ENCODE measurements at places on chromosomes 7 and 10.

- DNase-seq, result no peak
Measured at GRCh38 chr10:43855667-43856210, 207.1 kb upstream of the ZNF32 start.

GRCh38 chr7:142669074-142669654, 80.1 kb upstream of the PRSS1 start:
- DNase-seq, result no peak

DNA sequence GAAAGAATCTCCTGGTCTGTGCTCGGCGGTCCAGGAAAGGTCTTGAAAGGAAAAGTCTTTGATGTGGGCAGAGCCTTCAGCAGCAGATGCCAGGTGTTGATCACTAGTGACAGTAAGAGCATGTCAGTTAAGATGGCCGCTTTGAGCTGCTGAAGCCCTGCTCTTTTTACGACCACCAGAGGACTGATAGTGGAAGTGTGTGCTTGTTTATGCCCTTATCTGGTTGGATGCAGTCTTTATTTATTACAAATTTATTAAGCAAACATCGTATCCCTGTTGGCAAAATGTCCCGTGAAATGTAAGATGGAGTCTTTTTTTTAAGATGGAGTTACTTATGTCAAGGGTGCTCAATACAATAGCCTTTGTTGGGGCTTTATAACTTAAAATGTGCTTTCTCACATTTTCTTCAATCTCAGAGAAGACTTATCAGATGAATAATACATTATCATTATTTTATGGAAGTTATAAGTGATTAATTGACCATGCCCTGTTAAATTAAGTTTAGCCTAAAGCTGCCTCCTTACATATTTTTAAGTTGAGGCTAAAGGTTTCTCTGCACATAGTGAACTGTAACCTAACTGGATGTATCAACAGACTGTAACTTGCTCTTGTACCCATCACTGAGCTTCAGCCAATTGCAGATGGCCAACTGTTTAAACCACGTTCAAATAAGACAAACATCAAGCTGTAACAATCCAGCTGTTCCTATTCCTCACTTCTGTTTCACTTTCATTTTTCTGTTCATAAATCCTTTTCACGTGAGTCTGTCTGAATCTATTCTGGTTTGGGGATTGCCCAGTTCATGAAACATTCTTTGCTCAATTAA, 97.4 kb upstream of the PIK3CG start:
- no peak for DNase-seq

GRCh38 chr7:158595068-158595467, 7.4 kb upstream of the PTPRN2 start:
- DNase-seq, result no peak

DNA sequence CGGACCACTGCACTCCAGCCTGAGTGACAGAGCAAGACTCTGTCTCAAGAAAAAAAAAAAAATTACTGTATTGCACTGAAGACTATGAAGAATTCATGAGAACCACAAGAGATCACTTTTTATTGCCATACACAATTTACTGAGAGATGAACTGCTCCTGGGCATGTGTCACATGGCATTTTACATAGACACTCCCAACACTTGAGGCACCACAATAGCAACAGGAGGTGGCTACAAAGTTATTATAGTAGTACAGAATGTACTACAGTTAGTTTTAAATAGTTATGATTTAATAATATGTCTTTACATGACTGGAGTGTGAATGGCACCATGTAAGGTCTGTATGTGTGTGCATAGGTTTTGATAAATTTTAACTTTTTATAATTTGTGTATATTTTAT, 70.6 kb downstream of the KMT2E start:
- no peak for DNase-seq

DNA sequence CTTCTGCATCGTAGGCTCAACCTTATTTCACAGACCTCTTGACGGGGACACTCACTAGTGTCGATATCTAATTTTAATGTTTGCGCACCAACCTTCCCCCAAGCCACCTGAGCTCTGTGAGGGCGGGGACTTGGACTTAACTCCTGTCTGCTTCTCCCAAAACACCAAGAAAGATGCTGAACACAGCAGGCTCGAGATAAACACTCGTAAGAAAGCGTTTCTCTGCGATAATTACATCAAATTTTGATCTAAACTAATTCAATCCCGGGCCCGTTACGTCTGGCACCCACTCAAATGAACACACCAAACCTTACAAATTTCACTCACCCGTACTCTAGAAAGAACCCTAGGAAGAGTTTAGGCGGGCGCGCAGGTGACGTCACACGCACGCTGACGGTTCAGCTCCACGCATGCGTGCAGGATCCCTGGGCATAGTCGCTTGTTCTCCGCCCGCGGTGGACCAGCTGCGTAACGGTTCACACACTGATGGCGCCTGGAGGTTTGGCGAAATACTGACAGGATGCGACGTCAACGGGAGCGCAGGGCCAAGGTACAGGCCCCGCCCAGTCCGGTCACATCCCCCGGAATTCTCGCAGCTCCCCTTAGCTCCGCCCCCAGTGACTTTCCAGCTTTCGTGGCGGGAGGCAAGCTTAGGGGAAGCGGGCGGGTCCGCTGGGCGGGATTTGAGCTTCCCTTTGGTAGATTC, at the start of gene POT1:
POT1 (minus strand) TSS at position 359 of the 706 bp plus-strand sequence. CDS start 32,652 bp downstream, outside the sequence.
- DNase-seq, result peak; percentile 97

DNA sequence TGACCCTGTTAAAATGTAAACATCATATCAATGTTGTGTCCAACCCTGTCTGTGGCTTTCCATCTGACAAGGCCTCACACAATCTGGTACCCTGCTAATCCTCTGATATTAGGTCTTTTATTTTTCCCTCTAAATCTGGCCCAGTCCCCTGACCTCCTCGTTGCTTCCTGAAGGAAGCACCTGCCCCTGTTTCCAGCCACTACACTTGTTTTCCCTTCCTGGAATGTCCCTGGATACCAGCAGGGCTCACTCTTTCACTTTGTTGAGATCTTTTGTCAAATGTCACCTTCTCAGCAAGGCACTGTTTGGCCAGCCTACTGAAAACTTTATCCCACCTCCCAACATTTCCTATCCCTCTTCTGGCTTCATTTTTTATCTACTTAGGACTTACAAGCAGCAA, 2.1 kb downstream of the SAMD9L start:
- DNase-seq, result no peak

GRCh38 chr10:45470098-45471012, 96.3 kb downstream of the ALOX5 start:
- DNase-seq, result peak; percentile 17

- no peak for DNase-seq
Measured at GRCh38 chr7:91355695-91356435, 91.6 kb downstream of the FZD1 start.

- DNase-seq, result no peak
Measured at GRCh38 chr10:132856869-132857524, 71.0 kb upstream of the NKX6-2 start.

DNA sequence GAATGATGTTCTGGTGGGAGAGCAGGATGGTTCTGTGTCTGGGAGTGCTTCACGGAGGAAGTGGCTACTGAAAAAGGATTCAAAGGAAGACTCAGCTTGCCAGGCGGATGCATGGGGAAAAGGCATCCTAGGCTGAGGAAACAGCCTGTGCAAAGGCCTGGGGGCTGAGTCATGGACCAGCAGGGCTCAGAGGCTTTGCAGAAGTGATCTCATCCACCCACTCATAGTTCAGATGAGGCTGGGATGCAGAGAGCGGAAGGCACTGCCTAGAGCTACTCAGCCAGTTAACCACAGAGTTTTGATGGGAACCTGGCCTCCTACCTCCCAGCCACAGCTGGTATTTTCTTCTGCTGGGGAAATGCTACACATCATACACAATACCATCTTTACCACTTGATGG, 15.8 kb upstream of the ADAMTS14 start:
- no peak for DNase-seq

DNA sequence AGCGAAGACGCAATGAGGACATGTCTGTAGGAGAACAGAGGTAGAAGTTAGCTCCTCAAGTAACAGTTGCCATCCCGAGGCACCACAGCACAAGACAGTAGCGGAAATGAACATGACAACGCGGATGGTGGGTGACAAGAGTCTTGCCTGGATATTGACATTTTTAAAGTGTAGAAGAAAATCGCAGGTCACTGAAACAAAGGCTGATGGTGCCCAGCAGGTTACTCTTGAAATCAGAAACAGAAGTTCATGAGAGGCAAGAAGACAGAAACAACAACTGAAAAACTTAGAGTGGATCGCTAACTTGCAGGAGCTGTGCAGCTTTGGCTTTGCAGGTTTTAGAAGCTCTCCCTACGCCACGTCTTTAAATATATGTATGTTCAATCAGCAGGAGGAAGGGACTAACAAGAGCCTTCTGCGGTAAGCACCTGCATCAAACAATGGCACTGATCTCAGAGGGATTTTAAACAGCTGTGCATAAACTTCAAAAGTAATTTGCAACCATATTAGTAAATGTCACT, 1.8 kb downstream of the PRKCQ start:
- DNase-seq, result no peak

DNA sequence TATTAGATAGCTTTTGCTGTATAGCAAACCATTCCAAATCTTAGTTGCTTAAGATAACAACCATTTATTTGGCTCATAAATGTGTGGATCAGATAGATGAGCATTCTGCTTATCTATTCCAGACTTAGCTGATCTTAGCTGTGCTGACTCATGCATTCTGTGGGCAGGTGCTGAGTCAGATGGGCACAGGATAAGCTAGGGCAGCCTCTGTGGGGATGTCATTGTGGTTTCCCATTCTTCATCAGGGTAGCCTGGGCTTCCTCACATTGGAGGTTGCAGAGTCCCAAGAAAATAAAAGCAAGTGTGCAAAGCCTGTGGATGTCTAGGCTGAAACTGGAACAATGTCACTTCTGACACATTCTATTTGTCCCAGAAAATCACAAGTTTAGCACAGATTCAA, 917.0 kb downstream of the TYW1 start:
- no peak for DNase-seq

DNA sequence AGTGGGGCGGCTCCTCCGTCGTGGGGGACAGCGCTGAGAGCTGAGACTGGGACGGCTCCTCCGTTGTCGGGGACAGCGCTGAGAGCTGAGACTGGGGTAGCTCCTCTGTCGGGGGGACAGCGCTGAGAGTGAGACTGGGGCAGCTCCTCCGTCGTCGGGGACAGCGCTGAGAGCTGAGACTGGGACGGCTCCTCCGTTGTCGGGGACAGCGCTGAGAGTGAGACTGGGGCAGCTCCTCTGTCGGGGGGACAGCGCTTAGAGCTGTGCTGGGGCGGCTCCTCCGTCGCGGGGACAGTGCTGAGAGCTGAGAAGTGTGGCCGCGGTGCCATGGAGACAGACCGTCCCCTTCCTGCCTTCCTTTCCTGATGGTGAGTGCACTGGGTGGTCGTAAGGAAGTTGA, 136.4 kb downstream of the DYNC2I1 start:
- no peak for DNase-seq

DNA sequence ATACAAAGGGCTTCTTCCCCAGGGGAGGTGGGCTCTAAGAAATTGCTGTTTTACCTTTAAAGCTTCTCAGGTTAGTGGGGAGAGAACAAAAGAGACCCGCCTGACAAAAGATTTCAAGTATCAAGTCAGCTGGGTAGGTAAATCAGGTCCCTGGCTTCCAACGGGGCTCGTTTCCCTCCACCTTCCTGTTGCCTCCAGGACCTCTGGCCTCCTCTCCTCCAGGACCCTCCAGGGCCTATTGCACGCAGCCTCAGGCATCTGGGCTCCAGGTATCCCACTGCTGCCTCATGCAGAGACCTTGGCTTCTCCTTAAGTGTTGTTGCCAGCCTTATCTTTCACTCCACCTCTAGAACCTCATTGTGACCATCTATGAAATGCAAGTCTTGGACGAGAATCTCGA, 2.9 kb downstream of the BNIP3 start:
- DNase-seq, result no peak

DNA sequence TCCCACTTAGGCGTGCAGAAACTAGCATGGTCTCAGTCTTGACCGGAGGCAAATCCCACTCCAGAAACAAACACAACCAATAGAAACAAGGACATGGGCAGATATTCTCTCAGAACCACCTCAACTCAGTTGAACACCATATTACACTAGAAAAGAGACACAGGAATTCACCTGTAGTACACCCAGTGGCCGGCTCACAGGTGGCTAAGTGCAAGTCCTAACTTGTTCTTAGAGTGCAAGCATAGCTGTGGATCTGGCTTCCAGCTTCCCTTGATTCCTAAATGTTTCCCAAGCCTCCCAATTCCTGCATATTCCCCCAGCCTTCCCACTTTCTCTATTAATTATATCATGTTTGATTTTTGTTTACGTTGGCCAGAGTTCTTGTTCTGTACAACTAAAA, 164.4 kb downstream of the TPK1 start:
- no peak for DNase-seq

- no peak for DNase-seq
Measured at GRCh38 chr10:101939008-101939648, 95.5 kb upstream of the KCNIP2 start.

GRCh38 chr10:31581741-31582323, 262.8 kb downstream of the ZEB1 start:
- DNase-seq, result no peak

DNA sequence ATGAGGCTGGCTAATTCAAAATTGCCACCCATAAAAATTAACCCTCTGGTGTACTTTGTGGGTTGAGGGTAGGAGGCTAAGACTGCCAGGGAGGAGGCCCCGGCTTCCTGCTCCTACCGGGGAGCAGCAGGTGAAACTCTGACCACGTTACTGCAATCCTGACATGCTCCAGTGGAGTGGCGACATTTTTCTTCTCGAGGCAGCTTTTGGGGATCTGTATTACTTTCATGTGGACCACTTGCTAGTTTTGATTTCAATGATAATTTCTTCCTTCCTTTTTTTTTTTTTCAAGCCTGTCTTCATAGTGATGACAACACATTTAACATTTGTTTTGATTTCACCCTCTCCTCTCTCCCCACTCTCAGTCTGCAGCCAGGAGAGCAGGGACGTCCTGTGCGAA, 14.6 kb downstream of the GATA3 start:
- DNase-seq, result no peak

GRCh38 chr7:134627775-134628153, 18.9 kb upstream of the BPGM start:
- DNase-seq, result no peak

GRCh38 chr10:97279121-97279815, 13.2 kb downstream of the ARHGAP19 start:
- DNase-seq, result no peak

GRCh38 chr7:151307536-151307935, 34.1 kb upstream of the NUB1 start:
- DNase-seq, result no peak

DNA sequence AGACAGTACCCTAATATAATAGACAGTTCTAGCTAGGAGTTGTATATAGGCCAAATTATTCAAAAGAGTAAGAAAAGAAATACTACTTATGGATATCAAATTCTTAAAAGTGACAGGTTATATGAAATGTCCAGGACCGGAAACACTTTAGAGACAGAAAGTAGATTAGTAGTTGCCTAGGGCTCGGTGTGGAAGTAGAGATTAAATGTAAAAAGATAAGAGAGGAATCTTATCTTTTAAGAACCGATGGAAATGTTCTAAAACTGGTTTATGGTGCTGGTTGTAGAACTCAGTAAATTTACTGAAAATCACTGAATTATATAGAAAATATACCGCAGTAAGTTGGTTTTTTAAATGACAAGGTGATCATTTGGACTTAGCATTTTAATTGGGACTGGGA, 147.5 kb upstream of the ASAH2 start:
- no peak for DNase-seq

GRCh38 chr10:127720142-127720541, 16.8 kb upstream of the FOXI2 start:
- no peak for DNase-seq

- no peak for DNase-seq
Measured at GRCh38 chr10:520402-520787, 169.1 kb downstream of the DIP2C start.

All from activated CD4-positive, alpha-beta T cell treated with anti-CD3 and anti-CD28 coated beads, Interleukin-2, amount 50 U/mL, for 4 hours (primary cell).